Neural progenitor cell (in vitro differentiated cells): ENCODE measurements at places on chromosomes 7 and 10.

GRCh38 chr7:74498996-74499834 lies 45.5 kb downstream of the GTF2IRD1 start:
- DNase-seq, result no peak

DNA sequence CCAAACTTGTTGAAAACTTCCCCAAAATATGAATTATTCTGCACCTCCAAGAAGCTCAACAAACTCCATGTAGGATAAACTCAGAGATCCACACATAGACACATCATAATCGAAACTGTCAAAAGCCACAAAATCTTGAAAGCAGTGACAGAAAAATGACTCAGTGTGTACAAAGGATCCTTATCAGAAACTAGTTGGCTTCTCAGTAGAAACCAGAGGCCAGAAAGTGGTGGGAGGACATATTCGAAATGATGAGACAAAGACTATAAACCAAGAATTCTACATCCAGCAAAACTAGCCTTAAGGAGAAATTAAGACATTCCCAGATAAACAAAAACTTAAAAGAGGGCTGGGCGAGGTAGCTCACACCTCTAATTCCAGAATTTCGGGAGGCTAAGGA lies 38.5 kb downstream of the MCMBP start:
- DNase-seq, result no peak

DNA sequence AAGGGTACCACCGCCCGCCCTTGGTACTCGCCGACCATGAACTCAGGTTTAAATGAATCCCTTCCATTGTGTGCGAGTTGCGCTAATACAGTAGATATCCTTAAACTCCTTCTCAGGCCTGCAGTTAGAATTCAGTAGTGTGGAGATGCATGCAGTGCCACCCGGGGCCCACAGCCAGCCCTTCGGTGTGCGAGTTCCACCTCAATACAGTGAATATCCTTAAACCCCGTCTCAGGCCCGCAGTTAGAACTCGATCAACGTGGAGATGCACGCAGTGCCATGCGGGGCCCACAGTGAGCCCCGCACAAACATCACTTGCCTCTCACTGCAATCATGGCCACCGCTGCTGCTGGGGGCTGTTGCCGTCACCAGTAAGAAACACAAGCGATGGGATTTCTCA lies 261.9 kb downstream of the MAD1L1 start:
- DNase-seq, result no peak

- no peak for DNase-seq
Observed at GRCh38 chr10:132607961-132608495, 70.4 kb downstream of the INPP5A start.

- DNase-seq, result no peak
Observed at GRCh38 chr10:17684537-17684936, 40.6 kb downstream of the STAM start.

DNA sequence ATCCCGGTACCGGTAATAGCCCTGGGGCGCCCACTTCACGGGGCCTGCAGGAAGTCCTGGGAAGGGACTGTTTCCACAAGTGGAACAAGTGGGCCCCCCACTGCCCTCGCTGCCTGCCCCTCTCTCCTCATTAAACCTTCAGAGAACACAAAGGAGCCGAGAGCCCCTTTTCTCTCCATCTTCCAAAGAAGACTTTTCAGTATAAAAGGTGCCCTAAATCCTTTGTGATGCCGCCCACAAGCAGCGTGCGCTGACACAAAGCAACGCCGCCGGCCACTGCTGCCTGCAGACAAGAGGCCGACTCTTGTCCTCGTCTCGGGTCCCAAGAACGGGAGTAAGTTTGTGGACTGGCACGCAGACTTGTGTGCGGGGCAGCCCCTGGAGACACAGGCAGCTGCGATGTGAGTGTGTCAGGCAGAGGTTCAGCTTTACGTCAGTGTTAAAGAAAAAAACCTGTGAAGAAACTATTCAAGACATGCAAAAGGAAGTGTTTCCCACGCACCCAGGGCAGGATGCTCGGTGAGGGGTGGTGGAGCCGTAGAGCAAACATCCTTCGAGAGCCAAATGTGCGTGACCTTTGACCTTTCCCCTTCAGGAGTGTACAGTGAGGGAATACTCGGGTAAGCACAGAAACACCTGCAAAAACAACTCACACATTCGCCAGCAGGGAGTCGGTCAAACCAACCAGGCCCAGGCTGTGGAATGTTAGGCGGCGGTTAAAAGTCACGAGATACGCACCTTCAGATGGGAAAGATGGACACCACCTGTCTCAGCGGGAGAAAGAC lies 118.2 kb downstream of the VIPR2 start:
- DNase-seq, result peak; percentile 93

DNA sequence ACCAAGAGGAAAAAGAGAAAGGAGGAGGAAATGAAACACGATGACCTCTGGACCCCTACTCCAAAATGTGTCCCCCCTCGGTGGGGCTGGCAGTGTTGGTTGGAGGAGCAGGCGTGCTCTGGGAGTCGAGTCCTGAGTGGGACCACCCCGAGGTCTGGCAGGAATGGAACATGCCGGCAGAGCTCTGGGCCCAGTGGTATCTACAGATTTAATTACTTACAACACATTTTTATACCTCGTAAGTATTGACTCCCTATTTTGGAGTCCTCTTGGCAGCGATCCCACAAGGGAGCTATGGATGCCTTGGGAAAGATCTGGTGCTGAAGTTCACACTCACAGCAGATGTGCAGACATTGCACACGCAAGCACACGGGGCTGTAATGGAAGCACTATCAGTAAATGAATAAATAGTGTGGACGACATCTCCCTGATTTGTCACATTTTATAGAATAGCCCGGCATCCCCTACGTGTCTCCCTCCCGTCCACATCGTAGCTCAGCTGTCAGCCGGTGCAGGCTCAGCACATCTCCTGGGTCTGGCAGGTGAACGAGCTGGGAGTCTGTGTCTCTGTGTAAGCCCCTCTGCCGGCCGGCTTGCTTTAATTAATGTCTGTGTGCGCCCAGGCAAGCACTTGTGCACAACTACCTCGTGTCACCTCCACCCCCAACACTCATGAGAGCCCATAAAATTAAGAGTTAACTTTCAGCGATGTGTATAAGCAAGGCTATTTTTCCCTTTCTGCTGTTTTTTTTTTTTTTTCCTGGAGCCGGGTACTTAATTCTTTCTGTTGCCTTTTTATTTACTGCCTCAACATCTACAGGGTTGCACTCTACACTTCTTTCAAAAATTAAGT lies 603.2 kb downstream of the LRMDA start:
- peak; percentile 38 for DNase-seq

GRCh38 chr7:157889480-157889879 lies 552.7 kb downstream of the DNAJB6 start:
- DNase-seq, result no peak

DNA sequence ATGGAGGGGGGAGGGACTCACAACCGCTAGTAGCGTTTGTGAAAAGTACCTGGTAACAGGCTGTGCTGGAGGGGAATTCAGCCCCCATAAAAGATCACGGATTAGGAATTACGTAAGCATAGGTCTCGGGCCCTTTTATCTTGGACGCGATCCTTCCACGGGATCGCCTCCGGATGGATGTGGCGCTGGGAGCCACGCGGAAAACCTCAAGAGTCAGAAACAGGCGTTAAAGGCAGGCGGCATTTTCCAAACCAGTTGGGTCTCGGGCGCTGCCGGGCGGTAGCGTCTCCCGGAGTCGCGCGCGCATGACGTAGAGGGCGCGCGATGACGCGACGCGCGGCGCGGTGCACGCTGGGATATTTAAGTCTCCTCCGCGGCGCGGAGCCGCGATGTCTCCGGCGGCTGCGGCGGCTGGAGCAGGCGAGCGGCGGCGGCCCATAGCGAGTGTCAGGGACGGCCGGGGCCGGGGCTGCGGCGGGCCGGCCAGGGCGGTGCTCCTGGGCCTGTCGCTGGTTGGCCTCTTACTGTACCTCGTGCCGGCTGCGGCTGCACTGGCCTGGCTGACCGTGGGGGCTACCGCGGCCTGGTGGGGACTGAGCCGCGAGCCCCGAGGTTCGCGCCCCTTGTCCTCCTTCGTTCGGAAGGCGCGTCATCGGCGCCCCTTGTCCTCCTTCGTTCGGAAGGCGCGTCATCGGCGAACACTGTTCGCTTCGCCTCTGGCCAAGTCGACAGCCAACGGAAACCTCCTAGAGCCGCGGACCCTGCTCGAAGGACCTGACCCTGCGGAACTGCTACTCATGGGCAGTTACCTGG lies at the start of gene POM121:
POM121 (plus strand) TSS at position 363 of the 813 bp plus-strand sequence; CDS start at position 390, 27 bp downstream.
- peak; percentile 95 for DNase-seq

DNA sequence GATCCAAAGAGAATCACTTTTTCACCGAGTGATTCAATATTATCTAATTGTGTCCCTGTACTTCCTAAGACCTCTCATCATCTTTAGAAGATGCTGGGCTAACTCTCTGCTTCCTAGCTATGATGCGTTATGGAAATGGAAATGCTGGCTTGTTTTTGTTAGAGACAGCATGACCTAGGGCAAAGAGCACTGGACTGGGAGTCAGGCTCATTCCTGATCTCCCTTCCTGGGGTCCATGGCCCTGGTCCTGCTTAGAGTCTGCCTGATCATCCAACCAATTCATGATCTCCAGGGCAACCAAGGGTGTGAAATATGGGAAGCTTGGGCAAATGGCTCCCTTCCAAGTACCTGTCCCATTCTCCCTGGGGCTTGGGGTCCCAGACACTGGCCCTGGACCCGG lies 136.4 kb downstream of the RGS10 start:
- no peak for DNase-seq

- no peak for DNase-seq
Observed at GRCh38 chr7:111320133-111320532, 229.2 kb downstream of the LRRN3 start.
